ENCODE measurements at places on chromosomes 6 and 20.

DNA sequence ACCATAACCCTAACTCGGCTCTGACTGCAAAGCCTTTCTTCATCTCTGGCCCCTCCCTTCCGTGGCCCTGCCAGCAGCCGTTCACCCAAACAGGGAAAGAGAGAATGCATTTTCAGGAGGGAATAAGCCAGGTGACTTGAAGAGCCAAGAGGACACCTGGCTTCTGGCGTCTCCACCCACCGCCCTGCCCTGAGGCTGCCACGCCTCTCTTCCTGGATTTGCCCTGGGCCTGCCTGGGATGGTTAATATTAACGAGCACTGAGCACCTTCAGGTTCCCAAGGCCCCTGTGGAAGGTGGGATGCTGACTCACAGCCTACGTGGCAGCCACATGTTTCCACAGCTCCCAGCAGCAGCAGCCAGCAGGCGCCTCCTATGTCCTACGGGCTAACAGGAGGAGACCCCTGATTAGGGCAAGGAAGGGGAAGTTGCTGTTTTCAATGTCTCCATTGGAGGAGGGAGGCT lies 138.0 kb upstream of the RREB1 start:
- DNase-seq: no peak

DNA sequence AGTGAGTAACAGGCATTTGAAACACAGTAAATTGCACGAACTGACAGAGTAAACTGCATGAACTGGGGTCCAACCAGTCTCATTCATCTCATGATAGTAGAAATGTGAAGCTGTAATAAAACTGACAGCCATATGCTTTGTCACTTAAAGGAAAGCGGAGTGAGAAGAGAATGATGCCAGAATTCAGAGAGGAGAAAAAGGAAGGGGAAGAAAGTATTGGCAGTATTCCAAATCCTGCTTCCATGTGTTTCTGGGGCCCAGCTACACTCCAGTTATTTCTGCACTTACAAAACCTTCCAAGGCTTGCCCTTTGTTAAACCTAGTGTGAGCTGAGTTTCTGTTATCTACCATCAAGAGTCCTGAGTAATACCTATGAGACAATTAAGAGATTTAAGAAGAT lies 17.2 kb downstream of the SNX14 start:
- no peak for DNase-seq

GRCh38 chr6:5670811-5671561 lies 335.7 kb downstream of the NRN1 start:
- no peak for DNase-seq

GRCh38 chr20:34579191-34579978 lies 20.9 kb downstream of the MAP1LC3A start:
- no peak for DNase-seq

- no peak for DNase-seq
These were observed 113.9 kb upstream of the PROKR2 start for GRCh38 chr20:5430670-5431069.

DNA sequence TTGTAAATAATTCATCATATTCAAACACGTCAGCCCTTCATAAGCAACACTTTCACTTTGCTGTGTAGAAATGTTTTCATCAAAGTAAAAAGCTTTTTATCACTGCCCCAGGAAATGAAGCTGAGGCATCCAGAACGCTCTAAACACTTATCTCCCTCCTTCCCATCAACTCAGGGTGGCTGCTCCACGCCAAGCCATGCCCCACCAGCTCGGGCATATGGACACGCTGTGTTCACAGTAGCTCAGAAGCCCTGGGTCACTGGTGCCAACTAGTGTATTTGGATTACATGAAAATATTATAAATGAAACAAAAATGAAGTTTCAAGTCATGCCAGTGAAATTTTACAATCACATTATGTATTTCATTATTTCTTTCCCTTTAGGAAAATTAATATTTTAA lies 10.3 kb downstream of the PDE10A start:
- DNase-seq: no peak

DNA sequence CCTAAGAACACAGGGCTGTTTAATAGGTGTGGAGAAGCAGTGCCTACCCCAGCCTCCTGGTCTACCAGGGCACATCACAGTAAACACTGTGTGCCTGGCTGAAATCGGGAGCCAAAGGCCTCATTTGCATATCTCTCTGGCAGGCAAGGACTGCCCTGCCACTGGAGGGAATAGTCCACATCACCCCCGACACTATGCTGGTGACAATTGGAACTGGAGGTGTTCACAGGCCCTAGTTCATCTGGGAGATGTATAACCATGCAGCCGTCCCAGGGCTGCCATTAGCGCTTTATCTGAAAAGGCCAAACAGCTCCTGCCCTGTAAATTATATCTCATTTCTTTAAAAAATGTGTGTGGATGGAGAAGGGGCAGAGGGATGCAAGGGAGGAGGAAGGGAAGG lies 150.3 kb downstream of the LINC00237 start:
- DNase-seq: no peak

- no peak for DNase-seq
These were observed 16.1 kb downstream of the HCK start for GRCh38 chr20:32068174-32068573.

DNA sequence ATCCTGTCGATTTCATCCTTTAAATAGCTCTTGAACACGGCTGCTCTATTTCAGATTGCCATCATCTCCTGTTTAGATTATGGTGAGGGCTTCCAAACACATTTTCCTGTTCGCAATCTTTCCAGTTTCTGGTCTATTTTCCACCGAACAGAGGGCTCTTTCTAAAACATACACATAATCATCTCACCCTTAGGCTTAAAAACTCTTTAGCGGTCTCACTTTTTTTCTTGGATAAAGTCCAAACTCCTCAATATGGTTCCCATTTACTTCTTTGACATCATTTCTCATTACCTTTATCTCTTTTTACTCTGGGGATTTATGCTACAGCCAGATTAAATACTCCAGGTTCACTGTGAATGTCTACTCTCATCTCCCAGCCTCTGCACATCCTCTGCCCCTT lies 103.4 kb upstream of the STMND1 start:
- no peak for DNase-seq
